T-helper 2 cell treated with Interferon-gamma antibody and Interleukin-4, amounts not matched to agents 5 μg/mL and 100 μg/mL, for 36 hours (primary cell): ENCODE measurements at places on chromosomes 7 and 10.

DNA sequence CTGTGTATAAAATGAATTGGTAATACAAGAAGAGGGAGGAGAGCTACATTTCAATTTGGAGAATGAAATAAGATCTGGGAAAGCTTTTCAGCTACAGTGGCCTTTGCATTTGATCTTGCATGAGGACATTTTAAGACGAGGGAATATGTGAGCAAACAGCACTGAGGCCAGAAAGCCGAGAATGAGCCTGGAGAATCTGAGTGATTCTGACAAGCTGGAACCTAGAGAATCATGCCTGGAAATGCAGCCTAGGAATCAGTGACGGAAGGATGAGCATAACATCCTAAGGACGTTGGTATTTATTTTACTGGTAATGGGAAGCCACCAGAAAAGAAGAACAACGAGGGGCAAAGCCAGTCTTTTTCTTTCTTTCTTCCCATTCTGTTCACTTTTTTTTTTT is 44.3 kb downstream of the ARL5B start:
- DNase-seq = no peak

GRCh38 chr10:114335614-114336013 is 68.7 kb downstream of the AFAP1L2 start:
- DNase-seq = no peak

DNA sequence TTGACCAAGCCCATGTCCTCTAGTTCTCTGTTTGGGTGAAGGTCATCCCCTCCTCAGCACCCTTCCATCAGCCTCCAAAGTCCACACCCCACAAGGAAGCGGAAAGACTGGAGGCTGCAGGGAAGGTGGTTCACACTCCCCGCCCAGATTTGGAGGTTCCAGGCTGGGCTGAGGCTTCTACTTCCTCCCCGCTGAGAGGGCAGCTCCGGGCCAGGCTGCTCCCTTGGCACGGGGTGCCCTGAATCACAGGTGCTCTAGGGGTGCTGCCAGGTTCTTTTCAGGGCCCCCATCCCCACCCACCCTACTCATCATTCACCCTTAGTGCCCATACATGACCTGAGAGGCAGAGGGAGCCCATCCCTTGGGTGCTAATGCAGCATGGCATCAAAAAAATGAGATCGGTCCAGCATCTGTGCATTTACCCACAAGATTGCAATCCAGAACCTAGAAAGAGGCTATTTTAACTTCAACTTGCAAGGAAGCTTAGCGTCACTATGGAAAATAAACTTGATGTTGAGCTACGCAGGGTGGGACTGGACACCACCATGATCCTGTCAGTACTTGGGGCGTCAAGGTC is 47.3 kb upstream of the ZMIZ1 start:
- DNase-seq = no peak

- DNase-seq = no peak
Observed at GRCh38 chr7:107584716-107585115, 4.7 kb downstream of the BCAP29 start.

DNA sequence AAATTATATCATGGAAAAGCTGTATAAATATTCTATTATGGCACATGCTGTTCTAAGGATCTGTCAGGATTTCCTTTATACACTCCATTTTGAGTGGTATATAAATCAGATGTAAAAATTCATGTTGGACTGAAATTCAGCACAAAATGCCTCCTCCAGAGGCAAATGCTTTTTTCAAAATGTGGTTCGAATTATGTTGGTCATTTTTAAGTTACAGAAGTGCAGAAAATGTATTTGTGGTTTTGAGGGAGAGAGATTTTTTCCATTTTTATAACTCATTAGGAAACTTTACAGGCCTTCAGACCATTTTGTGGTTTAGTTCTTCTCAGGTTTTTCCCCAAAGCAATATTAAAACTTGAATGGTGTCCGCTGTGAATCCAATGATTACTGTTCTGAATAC is 2.9 kb downstream of the PPP1R3A start:
- no peak for DNase-seq

DNA sequence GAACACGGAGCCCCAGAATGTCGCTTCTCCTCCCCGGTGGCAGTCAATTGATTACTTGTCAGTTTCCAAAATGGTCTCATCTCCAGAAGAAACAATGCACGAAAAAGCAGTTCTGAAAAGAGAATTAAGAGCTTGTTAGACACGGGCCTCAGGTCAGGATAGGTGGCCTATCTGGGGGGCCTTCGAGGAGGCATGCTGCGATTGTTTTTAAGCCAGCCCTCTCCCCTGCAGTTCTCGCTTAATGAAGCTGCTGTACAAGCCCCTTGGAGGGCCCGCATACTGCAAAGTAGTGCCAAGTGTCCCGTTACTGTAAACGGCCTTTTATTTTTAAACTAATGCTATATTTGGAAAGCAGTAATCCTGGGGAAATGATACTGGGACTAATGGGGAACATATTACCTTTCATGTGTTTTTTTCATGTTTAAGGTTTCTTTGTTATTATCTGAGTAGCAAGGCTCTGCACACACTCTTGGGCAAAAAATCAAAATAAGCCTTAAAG is 114.8 kb upstream of the TCF7L2 start:
- DNase-seq = no peak

GRCh38 chr7:140621401-140622021 is 19.1 kb downstream of the DENND2A start:
- DNase-seq = no peak

GRCh38 chr10:102641402-102641801 is 2.9 kb upstream of the TRIM8 start:
- no peak for DNase-seq

DNA sequence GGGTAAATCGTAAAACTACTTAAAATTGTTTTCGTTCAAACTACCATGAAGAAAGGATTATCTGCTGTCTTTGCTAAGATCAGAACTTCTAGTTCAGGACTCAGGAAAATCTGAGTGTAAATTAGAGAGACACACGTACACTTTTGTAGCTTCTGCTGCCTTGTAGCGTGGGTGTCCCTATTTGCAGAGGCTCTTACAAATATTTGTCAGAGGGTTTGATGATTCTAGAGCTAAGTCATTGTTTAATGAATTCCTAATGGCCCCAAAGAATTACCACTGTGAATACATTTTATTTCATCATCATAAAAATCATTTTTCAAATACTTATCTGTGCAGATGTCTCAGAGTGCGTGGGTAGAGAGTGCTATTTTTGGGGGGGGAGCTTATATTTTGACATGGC is 314.9 kb downstream of the LRMDA start:
- no peak for DNase-seq

GRCh38 chr10:93826355-93826754 is 67.4 kb upstream of the SLC35G1 start:
- no peak for DNase-seq

- DNase-seq = no peak
Observed at GRCh38 chr10:124156524-124157260, 63.3 kb upstream of the CHST15 start.

GRCh38 chr10:8815969-8816368 is 761.5 kb downstream of the GATA3 start:
- no peak for DNase-seq

GRCh38 chr7:29332875-29333855 is 138.6 kb downstream of the CHN2 start:
- DNase-seq = no peak

DNA sequence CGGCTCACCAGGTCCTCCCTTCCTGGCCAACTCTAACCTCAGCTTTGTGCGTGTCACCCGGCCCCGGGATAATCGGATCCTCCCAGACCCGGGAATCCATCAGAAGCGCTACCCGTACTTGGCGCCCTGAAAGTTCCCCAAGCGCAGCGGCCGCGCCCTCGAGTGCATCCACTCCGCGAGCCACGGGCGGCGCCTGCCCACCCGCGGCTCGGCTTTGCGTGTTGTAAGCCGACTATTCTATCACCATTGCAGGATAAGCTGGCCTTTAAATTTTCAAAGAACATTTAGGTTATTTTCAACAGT is 35.7 kb upstream of the EBLN1 start:
- DNase-seq = no peak

GRCh38 chr7:40885503-40885902 is 750.7 kb downstream of the SUGCT start:
- DNase-seq = no peak

DNA sequence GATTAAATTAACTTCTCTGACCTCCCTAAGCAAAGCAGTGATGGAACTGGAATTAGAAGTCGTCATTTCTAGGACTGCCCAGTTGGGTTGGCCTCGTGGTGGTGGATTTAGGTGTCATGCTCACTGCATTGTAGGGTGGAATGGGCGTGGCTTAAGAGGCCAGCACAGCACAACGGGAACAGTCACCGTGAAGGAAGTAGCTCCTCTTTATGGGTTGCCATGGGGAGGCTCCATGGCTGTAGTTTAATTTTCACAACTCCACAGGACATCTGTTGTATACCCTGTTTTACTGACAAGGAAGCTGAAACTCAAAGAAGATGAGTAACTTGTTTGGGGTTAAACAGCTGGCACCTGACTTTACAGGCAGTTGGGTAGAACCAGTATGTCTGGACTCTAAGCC is 208.3 kb downstream of the CELF2 start:
- peak; percentile 78 for DNase-seq

DNA sequence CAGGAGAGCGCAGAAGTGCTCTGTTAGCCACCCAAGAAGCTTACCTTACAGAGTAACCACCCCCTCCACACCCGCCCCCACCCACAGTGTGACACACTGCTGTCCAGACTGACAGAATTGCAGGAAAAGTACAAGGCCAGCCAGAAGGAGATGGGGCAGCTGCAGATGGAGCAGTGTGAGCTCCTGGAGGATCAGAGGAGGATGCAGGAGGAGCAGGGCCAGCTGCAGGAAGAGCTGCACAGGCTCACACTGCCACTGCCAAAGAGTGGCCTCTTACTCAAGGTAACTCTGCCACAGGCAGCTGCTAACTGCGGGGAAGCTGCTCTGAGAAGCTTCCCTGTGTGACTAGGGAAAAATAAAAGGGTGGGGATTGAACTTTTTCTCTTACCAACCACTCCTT is 17.6 kb downstream of the CCDC136 start:
- DNase-seq = no peak

GRCh38 chr7:91043186-91043585 is 221.0 kb upstream of the FZD1 start:
- DNase-seq = no peak

DNA sequence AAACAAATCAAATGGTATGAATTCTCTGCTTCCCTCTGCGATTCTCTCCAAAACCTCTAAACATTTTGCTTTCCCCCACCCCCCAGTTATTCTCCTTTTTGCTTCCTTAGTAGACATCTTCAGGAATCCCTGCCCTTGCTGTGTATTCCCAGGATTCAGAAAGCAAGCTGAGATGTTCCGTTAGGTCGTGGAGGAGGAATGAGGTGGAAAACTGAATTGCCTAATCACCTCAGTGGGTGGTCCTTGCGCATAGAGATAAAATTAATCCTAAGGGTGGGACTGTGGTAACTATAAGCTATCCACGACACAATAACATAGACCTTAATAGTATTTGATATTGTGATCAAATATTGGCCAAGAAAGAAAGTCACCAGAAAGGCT is 49.1 kb upstream of the SEMA3C start:
- no peak for DNase-seq

GRCh38 chr7:30702200-30702599 is 19.9 kb upstream of the CRHR2 start:
- DNase-seq = no peak

DNA sequence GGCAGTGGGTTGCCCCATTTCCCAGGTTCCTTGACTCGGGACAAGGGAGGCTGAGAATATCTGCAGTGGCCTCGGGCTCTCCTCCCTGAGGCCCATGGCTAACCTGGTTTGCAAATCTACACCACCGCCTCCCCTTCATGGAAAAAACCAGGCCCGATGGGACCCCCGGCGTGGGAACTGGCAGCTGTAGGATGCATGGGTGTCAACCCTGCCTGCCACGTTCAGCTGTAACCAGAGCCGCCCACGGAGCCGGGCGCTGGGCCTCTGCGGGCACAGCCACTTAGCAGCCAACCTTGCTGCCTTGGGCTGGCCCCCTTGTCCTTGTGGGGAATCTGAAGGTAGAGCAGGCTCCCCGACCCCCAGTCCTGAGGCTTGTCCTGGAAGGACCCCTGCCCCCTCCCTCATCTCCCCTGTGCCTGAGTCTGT is 1.6 kb downstream of the PWWP2B start:
- DNase-seq = no peak

GRCh38 chr10:93313798-93314197 is 168.3 kb downstream of the MYOF start:
- DNase-seq = no peak

- peak; percentile 64 for DNase-seq
Observed at GRCh38 chr7:101173752-101174244, 6.3 kb downstream of the NAT16 start.

- DNase-seq = no peak
Observed at GRCh38 chr10:27153845-27154193, 365 bp downstream of the YME1L1 start.

DNA sequence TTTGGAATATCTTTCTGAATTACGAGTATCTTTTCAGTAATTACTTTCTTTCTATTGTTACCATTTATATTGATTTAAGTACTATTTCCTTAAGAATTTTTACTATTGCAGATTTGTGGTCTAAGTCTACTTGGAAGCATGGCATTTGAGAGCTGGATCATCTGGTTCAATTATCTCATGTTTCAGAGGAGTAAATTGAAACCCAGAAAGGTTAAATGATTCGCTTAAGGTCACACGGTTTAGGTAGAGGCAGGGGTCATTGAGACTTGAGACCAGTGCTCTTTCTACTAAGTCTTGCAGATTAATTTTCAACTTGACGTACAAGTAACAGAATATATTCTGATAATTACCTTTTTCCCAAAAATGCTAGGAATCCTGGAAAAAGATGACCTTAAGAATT is 109.2 kb upstream of the GLCCI1 start:
- no peak for DNase-seq

DNA sequence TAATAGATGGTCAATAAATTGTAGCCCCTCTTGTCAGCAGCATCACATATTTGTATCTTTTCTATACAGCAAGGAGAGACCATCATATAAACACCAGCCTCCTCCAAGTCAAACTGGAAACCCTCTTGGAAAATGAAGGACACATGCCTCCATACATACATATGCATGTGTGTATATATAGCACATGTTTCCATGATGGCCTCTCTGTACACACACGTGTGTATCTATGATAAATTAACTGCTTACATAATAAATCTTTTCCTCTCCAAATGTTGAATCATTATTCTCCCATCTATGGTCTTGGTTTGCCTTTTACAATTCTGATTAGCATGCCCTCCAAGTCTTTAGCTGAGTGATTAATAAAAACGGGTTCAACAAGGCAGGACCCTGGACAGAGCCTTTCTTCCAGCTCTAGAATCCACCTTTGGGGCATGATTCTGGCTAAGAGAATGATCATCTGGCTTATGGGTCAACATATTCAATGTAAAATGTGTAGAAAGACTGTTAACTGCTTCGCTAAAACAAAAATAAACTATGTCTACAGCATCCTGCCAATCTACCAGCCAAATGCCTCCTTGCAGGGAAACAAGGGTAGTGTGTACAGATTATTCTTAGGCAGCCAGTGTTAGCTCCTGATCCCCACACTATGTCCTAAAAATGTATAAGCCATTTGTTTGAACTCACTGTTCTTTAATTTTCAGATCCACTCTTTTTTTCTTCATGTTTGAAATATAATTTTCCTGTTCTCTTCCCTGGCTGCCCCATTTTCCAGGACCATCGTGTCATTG is 70.0 kb downstream of the CRTAC1 start:
- no peak for DNase-seq
